ENCODE measurements at places on chromosomes 1 and 21.

- DNase-seq = no peak
Measured at GRCh38 chr1:165481820-165482532, 37.0 kb upstream of the RXRG start.

DNA sequence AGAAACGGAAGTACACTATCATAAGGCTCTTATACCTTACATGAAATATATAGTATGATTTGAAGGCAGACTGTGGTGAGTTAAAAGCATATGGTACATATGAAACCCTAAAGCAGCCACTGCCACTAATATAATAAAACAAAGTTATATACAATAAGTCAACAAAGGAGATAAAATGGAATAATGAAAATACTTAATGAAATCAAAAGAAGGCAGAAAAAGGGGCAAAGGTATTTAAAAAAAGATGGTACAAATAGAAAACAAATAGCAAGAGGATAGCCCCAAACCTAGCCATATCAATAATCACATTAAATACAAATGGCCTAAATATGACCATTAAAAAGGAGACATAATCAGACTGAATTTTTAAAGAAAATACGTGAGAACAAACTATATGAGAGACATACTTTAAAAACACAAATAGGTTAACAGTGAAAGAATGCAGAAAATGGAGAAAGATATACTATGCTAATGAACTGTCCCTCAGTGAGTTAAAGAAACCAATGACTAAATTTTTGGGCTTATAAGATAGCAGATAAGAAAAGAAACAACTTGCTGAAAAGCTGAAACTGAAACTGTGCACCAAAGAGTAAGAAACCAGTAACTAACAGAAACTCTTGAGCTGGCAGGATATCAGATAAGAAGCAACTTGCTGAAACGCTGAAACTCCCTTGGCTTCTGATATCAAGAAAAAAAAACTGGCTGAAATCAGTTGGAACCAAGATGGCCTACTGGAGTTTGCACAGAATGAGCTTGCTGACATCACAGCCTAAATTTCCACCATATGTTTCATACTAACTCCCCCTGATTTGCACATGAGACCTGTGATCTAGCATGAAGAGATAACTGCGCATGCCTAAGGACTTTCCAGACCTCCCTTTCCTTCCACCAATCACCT is 44.3 kb upstream of the IL10 start:
- DNase-seq = no peak

DNA sequence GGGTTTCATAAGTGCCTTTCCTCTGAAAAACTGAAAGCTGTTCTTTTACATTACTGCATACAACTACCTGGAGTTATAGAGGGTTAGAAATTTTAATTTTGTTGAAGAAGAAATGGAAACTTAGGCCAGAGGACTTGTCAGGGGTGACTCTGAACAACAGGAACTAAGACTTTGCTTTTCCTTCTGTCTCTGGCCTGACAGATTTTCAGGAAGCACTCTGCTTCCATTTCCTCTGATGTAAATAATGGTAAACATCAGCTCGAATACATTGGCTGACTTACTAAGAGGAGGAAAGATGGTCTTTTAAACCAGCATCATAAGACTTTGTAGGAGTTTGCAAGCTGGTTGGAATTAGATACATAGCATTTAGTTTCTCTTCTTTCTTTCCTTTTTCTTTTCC is 27.1 kb upstream of the PLEKHM2 start:
- no peak for DNase-seq

DNA sequence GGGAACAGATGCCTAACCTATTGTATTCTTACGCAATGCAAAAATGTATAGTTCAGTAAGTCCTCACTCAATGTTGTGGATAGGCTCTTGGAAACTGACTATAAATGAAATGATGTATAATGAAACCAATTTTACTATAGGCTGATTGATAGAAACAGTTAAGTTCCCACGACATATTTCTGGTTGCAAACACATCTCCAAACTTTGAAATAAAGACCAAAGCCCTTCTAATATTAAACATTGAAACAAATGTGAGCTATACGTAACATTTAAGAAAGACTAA is 29.1 kb downstream of the MAP3K21 start:
- no peak for DNase-seq

- DNase-seq = no peak
Measured at GRCh38 chr1:167689567-167689920, 32.2 kb upstream of the MPZL1 start.

GRCh38 chr1:8669606-8670335 is 147.7 kb downstream of the RERE start:
- DNase-seq = no peak

- no peak for DNase-seq
Measured at GRCh38 chr1:214842856-214843255, 239.7 kb upstream of the KCNK2 start.

DNA sequence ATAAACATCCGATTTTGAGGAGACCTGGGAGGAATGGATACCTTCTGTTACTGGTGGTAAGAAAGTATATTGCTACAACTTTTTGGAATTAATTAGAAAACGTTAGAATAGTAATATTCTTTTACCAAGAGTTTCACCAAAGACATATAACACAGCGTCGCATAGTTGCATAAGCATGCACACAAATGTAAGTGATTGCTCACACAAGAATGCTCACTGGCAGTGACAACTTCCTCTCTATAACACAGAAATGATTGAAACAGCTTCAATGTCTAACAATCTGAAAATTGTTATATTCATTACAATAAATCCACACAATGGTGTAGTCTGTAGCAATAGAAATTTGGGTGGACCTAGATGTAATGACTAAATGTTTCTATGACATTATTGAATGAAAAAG is 998.6 kb downstream of the TTLL7 start:
- no peak for DNase-seq

- no peak for DNase-seq
Measured at GRCh38 chr1:28326984-28327383, 1.9 kb upstream of the MED18 start.

DNA sequence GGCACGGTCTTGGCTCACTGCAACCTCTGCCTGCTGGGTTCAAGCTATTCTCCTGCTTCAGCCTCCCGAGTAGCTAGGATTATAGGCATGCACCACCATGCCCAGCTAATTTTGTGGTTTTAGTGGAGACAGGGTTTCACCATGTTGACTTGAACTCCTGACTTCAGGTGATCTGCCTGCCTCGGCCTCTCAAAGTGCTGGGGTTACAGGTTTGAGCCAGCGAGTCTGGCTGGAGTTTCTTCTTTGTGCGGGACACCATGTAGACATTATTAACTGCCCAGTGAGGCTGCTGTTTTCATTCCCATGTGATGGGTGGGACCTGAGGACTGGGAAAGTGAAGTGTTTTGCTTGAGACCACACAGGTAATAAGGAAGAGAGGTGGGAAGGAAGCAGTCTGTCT is 23.3 kb downstream of the PLA2G5 start:
- no peak for DNase-seq

GRCh38 chr21:38639571-38640354 is 141.5 kb upstream of the ERG start:
- DNase-seq = no peak

GRCh38 chr1:168556647-168557046 is 12.8 kb upstream of the XCL2 start:
- no peak for DNase-seq

DNA sequence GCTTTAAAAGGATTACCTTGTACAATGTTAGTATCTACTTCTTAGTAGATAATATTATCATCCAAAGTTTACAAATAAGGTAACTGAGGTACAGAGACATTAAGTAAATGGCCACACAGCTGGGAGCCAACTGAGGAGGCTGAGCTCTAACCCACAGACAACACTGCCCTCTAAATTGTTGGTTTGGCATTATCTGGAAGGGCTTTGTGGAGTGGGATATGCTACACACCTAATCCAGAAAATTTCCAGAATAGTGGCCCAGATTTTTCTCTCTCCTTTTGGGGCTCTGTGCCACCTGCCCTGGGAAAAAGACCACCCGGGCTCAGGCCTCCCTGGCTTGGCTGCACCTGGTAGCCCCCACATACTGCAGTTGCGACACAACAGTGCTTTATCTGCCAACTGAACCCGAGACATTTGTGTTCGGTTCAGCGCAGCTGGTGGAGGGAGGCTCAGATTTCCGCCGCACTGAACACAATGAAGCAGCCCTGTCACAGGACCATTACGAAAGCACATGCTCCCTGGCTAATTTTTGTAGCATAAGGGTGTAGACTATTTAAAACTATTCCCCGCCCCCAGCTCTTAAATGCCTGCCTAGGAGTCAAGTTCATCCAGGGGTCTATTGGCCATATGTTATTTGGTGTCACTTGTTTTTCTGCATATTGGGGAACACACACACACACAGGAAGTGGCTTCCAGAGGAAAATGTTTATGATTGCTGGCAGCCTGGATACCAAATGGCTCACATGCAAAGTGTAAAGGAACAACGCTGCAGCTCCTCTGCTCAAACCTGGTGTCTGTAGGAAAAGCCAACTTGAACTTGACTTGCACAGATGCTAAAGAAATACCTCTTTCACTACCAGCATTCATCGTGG is 92.3 kb upstream of the ESRRG start:
- DNase-seq = peak; percentile 28

- no peak for DNase-seq
Measured at GRCh38 chr1:182210417-182210816, 148.9 kb upstream of the ZNF648 start.

GRCh38 chr1:12490532-12491142 is 127.4 kb downstream of the DHRS3 start:
- no peak for DNase-seq

DNA sequence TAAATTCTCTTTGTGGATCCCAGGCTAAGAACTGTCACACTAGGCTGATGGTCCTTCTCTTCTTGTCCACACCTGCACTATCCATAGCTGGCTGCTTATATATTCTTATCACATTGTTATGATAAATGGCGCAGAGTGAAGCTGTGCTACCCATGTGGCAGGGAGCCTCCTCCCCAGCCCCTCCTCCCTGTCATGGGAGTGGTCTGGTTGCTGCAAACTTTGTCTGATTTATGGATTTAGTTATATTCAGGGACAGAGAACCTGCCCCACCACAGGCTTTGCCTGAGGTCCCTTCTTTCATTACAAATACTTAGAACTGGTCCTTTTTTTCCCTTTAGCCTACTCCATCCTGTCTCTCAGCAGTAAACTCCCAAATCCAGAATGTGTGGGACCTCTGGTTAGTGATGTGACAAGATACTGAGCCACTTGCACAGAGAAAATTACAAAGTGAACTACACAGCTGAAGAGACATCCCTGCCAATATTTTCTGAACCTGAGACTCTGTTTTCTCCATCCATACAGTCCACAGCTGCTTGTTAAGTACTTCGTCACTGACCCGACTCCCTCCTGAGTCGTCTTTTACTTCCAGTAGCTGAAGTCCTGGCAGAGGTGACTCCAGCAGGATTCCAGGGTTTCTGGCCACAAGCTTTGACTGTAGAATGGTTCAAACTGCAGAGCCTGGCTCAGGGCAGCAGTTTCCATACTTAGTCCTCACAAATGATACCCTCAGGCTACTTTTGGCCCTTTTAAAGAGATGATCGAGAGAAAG is 37.6 kb downstream of the PTGFRN start:
- no peak for DNase-seq

DNA sequence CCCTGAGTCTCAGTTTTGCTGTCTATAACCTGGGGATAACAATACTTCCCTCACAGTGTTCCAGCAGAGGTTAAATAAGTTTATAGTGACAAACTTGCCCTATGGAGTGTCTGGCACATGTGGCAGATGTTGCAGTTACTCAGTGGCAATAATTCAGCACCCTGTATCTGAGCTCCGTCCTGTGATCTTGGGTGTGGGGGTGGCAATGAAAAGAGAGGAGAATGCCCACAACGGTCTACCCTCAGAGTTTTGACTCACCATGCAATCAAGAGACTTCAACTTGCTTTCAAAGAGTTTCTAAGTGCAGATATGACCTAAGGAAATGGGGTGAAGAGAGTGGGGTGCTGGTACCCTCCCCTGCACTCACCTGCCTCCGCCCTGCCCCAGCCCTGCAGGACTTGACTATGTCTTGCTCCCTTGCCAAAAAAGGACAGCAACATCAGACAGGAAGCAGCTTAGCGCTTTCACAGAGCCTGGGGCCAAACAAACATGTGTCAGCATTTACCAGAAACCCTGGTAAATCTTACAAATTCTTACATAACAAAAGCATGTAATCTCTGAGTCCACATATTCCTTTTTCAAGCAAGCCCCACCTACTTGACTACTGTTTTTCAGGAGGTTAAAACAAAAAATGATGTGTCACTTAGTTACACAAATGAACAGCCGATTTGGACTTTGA is 185.1 kb upstream of the CAMK1G start:
- DNase-seq = no peak

DNA sequence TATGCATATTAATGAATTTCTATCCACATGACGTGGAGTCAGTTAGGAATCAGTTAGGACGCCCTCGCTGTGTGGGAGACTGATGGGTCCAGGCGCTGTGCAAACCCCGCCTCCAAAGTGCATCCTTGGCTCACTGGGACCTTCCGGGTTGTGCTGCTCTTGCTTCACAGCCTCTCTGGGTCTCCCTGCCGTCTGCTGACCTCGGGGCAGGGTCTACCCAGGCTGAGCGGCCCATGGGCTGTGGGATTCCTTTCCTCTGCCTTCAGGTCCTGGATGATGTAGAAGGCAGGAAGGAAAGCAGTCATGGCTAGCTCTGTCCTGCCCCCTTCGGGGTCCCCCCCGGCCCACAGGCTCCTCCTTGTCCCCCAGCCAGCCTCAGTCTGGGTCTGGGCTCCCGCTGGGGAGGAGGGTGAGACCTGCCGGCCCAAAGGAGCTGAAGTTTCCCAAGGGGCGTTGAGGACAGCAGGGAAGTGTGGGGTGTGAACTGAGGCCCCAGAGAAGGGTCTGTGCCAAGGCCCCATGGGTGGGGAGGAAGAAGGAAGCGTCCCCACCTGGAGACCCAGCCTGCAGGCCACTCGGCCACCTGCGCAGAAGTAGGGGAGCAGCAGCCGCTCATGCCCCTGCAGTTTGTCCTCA is 24.6 kb upstream of the CDK11A start:
- DNase-seq = no peak

All from caudate nucleus (tissue), 63 donors.